Fibroblast of the aortic adventitia (primary cell): ENCODE measurements at places on chromosomes 7 and 10. TPM values are rescaled to one million over a fixed set of nuclear protein-coding genes. Genes with fewer than 3 reads are reported as not detected.

DNA sequence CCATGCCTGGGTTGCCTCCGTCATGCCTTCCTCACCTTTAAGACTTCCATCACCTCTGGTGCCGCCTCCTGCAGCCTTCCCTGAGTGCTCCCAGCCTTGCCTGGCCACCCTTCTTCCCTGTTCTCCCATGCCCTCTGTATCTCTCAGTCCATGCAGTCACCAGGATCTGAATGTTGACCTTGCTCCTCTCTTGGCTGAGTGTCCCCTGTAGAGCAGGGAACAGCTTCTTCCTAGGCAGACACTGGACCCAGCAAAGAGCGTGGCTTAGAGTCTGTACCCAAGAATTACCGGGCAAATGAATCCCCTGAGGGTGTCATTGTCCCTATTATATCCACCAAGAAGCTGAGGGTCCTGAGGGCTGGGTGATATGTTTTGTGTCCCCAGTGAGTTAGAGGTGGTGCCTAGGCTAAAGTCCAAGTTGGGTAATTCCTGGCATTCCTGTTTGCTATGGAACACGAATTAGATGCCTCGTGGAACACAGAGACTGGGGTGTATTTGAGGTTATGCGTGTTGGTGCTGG lies 505.6 kb downstream of the RPS24 start:
- DNase-seq = no peak

DNA sequence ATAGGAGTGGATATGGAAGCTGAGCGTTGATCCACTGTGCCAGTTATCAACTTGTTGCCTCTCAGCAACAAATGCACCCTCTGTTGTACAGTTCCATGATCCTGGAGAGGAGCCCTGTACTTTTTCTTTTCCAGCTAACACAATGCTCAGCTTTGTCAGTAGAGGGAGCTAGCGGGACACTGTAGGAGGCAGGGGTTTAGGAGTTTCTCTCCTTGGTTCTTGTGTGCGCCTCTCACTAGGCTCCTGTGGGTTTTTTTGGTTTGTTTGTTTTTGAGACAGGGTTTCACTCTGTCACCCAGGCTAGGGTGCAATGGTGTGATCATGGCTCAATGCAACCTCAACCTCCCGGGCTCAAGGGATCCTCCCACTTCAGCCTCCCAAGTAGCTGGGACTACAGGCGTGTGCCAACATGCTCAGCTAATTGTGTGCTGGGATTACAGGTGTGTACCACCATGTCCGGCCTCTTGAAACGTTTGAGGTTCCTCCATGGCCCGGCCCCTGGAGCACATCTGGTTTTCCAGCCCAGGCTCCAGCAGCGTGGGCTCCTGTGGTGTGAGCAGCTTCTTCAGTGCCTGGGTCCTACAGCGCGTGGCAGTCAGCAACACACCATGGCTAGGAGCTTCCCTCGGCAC lies 12.0 kb upstream of the MARVELD1 start:
- DNase-seq = peak; percentile 90

- no peak for DNase-seq
Measured at GRCh38 chr7:87091487-87092066, 32.1 kb upstream of the ELAPOR2 start.

Gene SMKR1
- 0.65 and 0.72 TPM in 2 replicates for total RNA-seq

GRCh38 chr7:151727579-151728285 lies 149.2 kb downstream of the PRKAG2 start:
- DNase-seq = peak; percentile 96

DNA sequence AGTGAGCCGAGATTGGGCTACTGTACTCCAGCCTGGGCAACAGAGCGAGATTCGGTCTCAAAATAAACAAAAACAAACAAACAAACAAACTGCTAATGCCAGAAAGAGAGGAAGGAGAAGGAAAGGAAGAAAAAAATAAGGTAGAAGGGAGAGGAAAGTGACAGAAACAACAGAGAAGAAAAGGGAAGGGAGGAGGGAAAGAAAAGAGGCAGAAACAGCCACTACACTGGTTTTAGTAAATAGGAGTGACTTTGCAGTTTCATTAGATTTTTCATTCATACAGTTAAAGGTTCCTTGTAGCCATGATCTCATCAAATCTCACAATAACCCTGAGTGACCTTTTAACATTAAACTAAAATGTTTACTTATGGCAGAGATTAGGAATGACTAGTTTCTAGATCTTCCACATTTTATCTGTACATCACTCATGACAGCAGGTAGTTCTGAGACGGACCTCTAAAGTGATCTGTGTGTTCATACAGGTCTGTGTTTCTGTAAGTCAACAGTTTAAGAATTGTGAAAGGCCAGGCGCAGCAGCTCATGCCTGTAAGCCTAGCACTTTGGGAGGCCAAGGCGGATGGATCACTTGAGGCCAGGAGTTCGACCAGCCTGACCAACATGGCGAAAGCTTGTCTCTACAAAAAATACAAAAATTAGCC lies 191.3 kb upstream of the KLF14 start:
- no peak for DNase-seq

Gene KCTD7
- total RNA-seq = 9.4 and 10.6 TPM in 2 replicates

- DNase-seq = no peak
Measured at GRCh38 chr10:34505338-34505737, 309.8 kb downstream of the PARD3 start.

- DNase-seq = peak; percentile 60
Measured at GRCh38 chr10:31836569-31837406, 91.8 kb downstream of the ARHGAP12 start.

- peak; percentile 51 for DNase-seq
Measured at GRCh38 chr7:79787623-79788022, 334.2 kb upstream of the MAGI2 start.

GRCh38 chr10:25547382-25547781 lies 372.6 kb downstream of the GPR158 start:
- no peak for DNase-seq

DNA sequence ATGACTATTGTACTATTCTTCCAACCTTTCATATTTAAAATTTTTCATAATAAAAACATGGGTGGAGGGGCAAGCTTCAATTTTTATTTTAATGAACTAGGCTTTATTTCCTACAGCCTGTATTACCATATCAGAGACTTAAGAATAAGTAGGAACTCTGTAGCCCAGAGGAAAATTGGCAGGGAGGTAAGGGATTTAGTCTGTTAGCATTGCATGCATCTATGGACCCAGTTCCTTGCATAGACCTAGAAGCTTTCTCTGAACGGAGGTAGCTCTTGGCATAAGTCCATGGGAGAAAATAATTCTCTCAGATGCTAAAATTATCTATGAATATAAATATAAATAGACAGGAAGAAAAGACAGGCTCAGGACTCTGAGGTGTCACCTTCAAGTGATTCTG lies 31.4 kb upstream of the CCDC6 start:
- DNase-seq = no peak

DNA sequence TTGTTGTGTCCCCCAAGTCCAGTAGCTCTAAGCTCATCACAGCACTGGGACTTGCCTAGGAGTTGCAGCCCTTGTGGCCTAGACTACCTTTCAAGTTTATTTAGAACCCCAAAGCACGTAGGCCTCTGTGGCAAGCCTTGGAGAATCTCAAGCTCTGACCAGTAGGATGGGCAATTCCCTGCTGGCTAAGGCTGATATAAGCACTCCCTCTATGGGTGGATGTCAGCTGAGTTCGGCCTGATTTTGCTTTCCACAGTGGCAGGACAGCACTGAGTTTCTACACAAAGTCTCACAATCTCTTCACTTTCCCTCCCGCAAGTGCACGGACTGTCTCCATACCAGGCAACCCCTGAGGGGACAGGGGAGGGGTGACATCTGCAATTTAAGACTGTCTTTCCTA lies 886.4 kb upstream of the LRRN3 start:
- DNase-seq = no peak

GRCh38 chr7:50629238-50629901 lies 64.2 kb upstream of the DDC start:
- DNase-seq = no peak

Gene HABP2
- not detected in 2 replicates for total RNA-seq

DNA sequence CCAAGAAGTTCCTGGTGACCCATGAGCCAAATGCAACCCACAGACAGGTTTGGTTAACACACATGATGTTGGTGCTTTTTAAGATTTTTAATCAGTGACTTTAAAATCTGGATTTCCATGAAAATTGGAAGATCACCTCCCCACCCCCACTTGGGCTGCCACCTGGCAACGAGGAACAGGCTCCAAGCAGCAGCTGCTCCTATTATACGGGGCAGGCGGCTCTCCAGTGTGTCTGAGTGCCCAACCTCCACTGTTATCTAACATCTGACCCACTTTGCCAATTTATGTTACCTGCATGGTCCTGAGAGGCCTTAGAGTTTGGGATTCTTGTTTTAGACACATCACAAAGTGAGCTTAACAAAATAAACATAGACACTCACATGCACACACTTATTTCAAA lies 56.4 kb downstream of the SGMS1 start:
- no peak for DNase-seq

DNA sequence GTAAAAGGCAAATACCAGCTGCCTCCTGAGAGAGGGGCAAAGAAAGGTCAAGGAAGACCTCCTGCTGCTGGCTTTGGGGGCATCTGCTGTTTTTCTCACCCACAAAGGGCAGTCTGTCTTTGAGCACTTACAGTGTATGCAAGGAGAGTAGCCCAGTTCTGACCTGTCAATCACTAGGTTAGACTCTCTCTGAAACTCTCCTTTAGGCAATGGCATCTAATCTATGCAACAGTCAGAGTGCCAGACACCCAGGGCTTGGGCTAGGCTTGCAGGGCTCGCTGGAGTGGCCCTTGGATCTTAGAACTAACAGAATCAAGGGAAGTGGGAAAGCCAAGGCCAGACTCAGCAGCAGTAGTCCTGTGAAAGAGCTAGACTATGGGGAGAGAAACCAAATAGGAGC lies 522.9 kb downstream of the NRG3 start:
- DNase-seq = no peak

Gene TWIST1
- total RNA-seq = 28.7 and 33.2 TPM in 2 replicates

Gene DNAH11
- total RNA-seq = 2.7 TPM in 1 of 2 replicates, not detected in the other

Gene ELOVL3
- 0.09 TPM in 1 of 2 replicates, not detected in the other for total RNA-seq

DNA sequence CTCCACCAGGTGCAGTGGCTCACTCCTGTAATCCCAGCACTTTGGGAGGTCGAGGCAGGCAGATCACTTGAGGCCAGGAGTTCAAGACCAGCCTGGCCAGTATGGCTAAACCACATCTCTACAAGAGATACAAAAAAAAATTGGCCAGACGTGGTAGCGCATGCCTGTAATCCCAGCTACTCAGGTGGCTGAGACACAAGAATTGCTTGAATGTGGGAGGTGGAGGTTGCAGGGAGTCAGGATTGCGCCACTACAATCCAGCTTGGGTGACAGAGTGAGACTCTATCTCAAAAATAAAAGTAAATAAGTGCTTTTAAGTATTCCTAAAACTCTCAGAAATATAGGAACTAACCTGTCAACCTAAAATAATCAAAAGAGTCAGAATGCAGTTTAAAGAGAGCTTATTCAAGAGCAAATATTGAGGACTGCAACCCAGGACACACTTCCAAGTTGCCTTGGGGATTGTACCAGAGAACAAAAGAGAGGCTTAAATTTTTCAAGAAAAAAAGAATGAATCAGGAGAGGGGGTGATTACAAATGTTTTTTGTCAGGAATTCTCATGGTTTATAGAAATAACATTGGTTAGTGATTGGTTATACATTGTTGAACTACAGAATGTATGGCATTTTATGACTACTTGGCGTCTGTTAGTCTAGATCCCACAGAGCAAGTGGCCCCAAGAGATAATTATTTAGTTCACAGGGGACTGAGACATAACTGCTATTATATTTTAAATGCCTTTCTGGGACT lies 33.2 kb upstream of the PPP1R9A start:
- no peak for DNase-seq

Gene HMX2
- total RNA-seq = not detected in 2 replicates

GRCh38 chr10:126126866-126127265 lies 230.5 kb downstream of the FANK1 start:
- DNase-seq = no peak

DNA sequence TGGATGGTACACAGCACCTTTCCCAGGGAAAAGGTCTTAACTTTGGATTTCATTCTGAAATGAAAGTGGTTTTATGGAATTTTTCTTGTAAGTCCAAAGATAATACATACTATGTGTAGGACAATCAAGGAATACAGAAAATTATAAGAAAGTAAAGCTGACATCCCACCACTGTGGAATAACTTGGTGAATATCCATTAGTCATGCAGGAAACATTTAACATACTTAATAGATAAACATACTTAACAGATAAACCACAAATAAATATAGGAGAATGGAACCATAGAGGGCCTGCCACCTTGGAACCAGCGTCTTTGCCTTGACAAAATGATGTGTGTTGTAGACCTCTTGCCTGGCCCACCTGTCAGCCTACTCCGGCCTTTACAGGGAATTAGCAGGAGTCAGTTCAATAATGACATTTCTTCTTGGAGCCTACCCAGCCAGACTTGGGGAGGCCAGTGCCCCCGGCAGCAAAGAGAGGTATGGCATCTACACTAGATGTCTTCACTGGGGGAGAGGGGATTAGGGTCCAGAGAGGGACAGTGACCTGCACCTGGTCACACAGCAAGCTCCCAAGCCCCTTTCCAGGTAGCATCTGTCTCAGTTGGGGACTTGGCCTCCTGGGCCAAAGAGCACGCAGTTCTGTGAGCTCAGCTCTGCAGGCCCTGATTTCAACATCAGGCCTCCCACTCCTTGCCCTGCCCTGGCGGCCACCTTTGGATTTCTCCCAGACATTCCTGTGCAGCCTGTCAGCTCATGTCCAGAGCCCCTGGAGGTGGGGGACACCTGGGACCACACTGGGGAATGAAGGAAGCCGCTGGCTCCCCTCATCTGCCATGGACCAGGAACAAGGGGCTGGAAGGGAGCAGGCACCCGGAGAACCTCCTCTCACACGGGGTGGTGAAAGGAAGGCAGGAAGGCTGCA lies 112.6 kb upstream of the PPIF start:
- DNase-seq = no peak

DNA sequence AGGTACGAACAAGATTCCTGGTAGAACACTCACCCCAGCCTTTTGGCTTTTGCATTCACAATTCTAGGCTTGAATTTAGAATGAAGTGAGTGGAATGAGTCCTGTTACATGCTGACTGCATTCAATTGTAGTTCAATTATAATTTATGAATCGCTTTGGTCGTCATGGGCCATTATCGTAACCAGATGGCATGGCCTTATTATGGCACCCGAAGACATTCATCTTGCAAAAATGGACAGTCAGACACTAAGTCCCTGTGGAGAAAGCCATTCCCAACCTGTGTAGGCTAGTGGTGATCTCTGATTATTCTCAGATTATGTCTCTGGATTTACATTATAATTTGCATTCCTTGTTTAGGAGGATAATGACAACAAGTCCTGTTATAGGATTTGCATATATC lies 292.4 kb upstream of the NPSR1 start:
- DNase-seq = no peak

Gene CCDC7
- total RNA-seq = 15.4 and 15.8 TPM in 2 replicates

- no peak for DNase-seq
Measured at GRCh38 chr10:30398788-30399187, 35.2 kb upstream of the MAP3K8 start.

Gene GNAT3
- not detected in 2 replicates for total RNA-seq

DNA sequence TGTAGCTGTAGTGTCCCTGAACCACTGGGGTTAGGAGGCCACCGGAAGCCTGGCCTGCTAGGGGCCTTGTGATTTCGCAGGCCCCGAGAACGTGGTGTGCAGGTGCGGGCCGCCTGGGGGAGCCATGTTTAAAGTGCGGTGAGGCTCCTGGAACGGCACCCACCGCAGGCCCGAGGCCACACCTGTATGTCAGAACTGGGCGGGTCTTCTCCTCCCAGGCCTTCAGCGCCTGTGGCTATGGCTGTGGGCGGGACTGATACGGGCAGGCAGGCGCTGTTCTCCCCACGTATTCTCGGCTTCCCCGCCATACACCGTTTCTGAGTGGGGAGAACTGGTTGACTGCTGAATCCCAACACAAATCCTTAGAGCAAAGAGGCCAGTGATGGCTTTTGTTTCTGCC lies 74.8 kb downstream of the DNAJB6 start:
- no peak for DNase-seq

GRCh38 chr10:87505366-87506111 lies 846 bp downstream of the MINPP1 start:
- peak; percentile 39 for DNase-seq
